ENCODE measurements at places on chromosomes 2 and 18. TPM values are rescaled to one million over a fixed set of nuclear protein-coding genes. Genes with fewer than 3 reads are reported as not detected.

PCARE gene
- polyA plus RNA-seq: 0.19 TPM

DNA sequence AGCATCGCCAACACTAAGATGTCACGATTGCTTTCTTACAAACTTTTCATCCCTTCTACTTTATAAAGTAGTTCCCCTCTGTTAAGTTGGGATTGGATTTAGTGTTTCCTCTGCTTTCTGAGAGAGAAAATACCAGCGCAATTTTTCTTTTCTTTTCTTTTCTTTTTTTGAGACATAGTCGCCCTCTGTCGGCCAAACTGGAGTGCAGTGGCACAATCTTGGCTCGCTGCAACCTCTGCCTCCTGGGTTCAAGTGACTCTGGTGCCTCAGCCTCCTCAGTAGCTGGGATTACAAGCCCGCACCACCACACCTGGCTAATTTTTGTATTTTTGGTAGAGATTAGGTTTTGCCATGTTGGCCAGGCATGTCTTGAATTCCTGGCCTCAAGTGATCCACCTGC, 9.0 kb downstream of the RELCH start:
- DNase-seq: no peak

GRCh38 chr2:42974721-42975717, 182.6 kb upstream of the HAAO start:
- peak; percentile 78 for DNase-seq

- DNase-seq: no peak
Observed at GRCh38 chr18:23406271-23406787, 46.8 kb upstream of the RIOK3 start.

DNA sequence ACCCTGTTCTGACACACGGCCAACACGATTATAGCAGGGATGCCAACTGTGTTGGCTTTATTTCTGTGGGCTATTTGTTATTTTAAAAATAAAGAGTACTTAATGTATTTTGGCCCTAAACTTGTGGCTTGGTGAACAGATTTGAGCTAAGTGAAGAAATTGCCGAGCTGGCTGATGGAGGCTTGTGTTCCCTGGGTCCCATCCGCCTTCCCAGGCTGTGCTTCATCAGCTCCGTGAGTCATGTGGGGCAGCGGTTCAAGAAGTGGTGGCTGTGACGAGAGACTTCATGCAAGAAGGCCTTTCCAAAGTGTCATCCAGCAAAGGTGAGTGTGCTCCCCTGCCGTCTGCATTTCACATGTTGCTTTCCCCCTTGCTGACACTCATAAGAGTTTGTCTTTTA, 73.6 kb upstream of the NCK2 start:
- no peak for DNase-seq

ESPNL gene
- 4.5 TPM for polyA plus RNA-seq

DNA sequence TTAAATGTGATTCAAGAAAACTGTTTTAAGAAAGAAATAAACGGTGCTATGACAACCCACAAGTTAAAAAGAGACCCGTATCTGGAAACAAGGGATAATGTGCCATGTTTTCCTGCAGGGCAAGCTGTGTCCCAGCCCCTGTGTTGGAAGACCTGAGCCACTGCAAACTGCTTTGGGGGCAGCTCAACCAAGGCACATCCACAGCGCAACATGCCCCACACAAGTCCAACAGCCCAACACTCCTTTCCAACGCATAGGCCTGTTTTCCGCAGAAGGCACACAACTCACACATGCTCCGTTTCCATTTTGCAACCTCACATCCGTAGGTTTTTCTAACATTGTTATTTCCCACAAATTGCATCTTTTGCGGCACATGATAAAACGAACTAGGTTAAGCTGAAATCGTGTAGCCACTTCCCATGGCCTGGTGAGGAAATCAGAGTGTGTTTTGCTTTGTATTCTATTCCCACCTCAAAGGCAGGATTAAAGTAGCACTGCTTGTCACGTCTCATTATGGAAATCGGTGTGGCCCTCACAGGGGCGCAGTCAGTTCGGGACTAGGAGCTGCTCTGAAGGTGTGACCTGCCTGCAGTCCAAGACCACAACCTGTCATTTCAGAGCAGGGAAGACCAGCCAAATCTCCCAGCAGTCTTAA, 50.5 kb upstream of the ZNF516 start:
- no peak for DNase-seq

TMEM200C gene
- 1.4 TPM for polyA plus RNA-seq

DNA sequence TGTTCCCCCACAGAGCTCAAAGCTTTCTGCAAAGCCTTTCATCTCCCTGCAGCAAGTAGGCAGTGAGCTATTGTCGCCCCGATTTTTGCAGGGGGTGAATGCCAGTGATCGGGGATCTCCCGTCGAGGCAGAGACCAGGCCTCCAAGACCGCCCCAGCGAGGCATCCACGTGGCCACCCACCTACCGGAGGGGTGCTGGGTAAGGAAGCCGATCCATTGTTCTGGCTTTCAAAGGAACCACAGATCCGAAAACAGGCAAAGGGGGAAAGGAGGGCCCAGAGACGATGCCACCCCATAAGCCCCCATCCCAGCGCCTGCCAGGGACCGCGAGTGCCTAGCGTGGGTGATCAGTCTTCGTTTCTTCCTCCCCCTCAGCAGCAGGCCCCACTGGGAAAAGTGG, 2.4 kb downstream of the ADRA2B start:
- DNase-seq: no peak

IKZF2 gene
- polyA plus RNA-seq: 6.5 TPM

SRD5A2 gene
- 0.06 TPM for polyA plus RNA-seq

GRCh38 chr18:14943967-14944636, 196.1 kb downstream of the ANKRD30B start:
- DNase-seq: no peak

DNA sequence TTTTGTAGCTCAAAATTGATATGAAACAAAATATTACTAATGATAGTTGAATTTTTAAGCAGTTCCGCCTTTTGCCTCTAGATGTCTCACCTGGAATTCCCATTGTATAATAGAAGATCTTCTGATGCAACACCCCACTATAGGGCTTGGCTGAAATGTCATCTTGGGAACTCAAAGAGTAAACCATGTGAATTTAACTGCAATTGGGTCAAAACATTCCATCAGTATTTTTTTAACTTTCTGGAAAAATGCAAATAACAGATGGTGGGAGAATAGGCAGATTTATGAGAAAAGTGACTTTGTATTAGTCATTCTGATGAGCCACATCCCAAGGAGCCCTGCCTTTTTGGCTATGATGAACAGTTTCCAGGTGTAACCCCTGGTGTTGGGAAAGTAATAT, 489.9 kb downstream of the NYAP2 start:
- peak; percentile 17 for DNase-seq

MEIS1 gene
- 123 TPM for polyA plus RNA-seq

DNA sequence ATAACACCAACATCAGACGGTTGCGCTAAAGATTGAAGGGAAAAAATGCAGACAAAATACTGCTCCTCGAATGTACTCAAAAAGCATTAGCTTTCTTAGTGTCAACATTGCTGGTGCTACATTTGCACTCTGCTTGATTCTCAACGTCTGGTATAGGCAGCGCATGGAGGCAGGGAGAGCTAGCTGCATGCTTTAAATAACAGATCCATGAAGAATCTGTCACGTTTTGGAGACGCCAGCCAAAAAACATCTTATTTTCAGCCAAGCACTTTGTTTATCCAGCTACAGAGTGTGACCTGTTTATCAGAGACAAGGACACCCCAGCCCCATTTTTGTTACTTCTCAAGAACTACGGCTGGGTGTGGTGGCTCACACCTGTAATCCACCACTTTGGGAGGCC, 59.5 kb downstream of the APOB start:
- no peak for DNase-seq

- no peak for DNase-seq
Observed at GRCh38 chr2:21779786-21780185, 656.0 kb downstream of the TDRD15 start.

DNA sequence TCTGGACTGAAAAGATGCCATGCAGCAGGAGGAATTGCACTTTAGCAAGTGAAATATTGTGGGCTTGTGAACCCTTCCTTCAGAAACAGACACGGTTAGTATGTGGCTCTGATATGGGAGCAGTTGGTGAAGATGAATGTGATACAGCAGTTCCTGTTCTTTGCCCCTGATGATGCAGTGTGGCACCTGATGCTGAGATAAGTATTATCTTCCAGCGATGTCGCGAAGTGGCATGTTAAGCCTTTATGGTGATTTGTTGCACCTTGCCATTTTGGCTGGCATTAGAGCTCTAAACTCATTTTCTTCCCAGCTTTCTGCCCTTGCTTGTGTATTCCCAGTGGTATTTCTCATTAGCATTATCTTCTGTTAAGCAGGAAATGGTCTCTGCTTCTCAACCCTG, 441.6 kb upstream of the RAB12 start:
- DNase-seq: no peak

GKN2 gene
- not detected for polyA plus RNA-seq

DNA sequence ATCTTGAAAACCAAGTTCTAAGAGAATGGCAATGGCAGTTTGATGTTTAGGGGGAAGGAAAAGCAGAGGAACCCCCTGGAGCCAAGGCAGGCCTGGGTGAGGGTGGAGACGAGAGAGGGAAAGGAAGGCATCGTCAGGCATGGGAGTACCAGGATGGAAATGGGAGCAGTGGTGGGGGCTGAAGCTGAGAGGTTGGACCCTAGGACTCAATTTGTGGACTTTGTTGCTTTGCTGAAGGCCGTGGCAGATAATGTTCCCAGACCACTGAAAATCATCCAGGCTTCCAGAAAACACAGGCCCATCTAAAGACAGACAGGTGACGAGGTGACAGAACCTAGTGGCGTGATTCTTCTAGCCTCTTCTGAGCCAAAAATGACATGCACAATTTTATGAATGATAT, 4.9 kb downstream of the NPAS2 start:
- DNase-seq: no peak

- no peak for DNase-seq
Observed at GRCh38 chr18:45839414-45840395, 14.2 kb downstream of the SIGLEC15 start.

DNA sequence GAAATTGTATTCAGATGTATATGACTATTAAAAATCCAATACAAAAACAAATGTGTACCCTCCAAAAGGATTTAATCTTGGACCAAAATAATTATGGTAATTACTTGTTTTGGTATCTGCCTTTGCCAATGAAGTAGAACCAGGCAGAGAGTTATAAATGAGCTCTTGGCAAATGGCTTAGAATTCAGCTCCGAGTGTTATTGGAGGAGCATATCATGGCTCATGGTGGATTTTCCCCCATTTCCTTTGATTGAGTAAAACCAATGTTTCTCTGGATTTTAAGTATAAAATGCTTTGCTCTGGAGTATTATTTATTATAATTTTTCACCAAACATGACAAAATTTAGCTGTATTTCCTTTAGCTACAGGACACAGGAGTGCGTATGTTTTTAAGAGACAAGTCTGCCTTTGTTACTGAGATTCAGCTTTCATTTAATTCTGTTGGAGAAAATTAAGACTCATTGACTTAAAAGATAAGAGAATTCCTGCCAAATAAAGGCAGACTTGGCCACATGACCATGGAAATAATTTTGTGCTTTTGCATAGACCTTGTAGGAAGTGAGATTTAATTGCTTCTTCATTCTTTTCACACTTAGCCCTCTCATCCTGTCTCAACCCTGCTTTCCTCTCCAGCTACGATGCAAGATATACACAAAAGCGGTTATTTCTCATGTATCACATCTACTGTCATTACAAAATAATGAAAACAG, 281.0 kb upstream of the SOX11 start:
- no peak for DNase-seq

ENOSF1 gene
- 114 TPM for polyA plus RNA-seq

GRCh38 chr18:28581521-28582071, 404.7 kb upstream of the CDH2 start:
- DNase-seq: peak; percentile 18

WDSUB1 gene
- polyA plus RNA-seq: 22.4 TPM

GRCh38 chr2:175690113-175690837, 311.8 kb downstream of the LNPK start:
- peak; percentile 78 for DNase-seq

GRCh38 chr18:76456823-76457222, 38.2 kb downstream of the ZNF516 start:
- DNase-seq: no peak

DNA sequence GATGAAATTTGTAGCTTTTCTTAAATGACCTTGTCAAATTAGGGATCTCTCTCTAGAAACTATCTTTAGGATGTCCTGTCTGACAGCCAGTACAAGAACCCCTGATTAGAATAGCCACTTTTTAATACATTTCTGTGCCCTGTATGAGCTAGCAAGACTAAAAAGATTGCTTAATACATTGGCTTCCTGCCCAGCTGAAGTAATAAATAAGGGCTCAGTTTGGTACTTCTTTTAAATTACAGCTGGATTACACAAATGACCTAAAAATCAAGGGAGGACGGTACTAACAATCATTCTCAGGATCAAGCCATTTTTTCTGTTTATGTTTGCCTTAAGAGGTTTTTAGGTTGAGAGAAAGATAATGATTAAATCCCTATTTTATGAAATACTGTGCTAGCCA, 11.6 kb upstream of the OLA1 start:
- DNase-seq: peak; percentile 29

C2orf80 gene
- polyA plus RNA-seq: 0.23 TPM

ANKRD36B gene
- 31.7 TPM for polyA plus RNA-seq

DNA sequence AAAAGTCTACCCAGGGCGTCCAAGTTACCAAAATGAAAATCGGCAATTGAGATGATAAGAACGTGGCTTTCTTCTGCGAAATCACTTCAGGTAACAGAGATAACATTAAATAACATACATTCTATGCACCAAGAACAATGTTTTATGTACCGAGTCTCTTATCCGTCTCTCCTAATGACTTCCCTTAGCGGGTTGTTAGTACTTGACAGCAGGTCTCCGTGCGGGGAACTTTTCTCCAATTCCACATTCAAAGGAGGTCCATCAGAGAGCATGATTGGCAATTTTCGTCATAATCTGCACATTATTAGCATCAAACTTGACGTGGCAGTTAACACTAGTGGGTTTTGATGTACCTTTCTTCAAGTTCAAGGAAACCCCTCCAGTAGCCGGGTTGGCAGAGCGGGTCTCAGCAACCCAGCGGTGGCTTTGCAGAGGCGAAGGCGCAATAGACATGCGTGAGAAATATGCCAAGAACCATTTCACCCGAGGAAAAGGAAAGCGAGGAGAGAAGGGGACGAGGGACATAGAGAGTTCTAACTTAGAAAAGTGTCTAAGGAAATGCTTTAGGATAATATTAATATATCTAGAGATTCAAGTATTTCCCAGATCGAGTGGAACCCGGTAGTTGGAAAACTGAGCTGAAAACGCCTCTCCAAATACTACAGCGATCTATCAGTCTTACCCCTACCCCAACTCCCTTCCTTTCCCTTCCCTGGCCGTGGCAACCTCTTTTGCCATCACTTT, 5.0 kb downstream of the EVX2 start:
- DNase-seq: no peak

- DNase-seq: no peak
Observed at GRCh38 chr2:20176760-20177159, 48.2 kb downstream of the SDC1 start.

ARHGAP28 gene
- polyA plus RNA-seq: 69.7 TPM

GRCh38 chr2:122433123-122433754, 677.8 kb downstream of the TSN start:
- DNase-seq: no peak

All from renal cortex interstitium (tissue), 15 donors.